ENCODE measurements at places on chromosomes 5 and 9.

GRCh38 chr9:6495466-6495865 is 82.5 kb downstream of the UHRF2 start:
- no peak for DNase-seq

GRCh38 chr5:169805937-169806700 is 169.0 kb downstream of the DOCK2 start:
- no peak for DNase-seq

DNA sequence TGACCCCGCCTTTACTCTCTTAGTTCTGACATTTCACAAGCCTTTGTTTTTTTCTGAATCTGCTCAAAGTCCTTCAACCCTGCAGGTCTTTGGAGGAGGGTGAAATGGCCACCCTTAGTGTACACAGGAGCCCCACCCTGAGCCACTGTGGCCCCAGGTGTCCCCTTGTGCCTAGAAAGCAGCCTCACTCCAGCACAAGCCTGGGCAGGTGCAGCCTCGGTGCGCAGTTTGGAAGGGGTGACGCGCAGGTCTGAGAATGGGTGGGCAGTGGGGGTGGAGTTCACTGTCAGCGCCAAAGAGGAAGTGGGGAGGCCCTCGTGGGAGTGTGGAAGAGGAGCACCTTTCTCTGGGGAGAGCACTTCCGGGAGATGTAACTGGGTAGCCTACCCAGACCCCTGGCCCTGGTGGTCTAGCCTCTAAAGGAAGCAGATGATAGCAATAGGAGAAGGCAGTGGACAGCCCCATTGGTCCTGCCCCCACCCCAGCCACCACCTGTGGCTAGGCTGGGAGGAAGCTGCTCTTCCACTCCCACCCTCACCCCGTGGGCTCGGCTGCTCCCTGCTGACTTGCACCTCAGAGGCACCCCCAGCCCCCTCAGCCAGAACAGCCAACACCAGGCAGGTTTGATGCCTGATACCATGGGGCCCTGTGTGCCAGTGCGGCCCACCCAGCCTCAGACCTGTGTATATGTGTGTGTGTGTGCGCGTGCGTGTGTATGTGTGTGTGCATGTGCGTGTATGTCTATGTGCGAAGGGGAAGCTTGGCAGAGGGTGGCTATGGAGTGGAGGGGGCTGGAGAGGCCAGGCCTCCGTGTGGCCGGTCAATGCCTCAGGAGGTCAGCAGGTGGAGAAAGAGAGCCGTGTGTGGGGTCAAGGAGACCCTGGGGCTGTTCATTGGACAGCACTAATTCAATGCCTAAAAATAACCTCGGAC is 16.8 kb upstream of the DAB2IP start:
- peak; percentile 48 for DNase-seq

DNA sequence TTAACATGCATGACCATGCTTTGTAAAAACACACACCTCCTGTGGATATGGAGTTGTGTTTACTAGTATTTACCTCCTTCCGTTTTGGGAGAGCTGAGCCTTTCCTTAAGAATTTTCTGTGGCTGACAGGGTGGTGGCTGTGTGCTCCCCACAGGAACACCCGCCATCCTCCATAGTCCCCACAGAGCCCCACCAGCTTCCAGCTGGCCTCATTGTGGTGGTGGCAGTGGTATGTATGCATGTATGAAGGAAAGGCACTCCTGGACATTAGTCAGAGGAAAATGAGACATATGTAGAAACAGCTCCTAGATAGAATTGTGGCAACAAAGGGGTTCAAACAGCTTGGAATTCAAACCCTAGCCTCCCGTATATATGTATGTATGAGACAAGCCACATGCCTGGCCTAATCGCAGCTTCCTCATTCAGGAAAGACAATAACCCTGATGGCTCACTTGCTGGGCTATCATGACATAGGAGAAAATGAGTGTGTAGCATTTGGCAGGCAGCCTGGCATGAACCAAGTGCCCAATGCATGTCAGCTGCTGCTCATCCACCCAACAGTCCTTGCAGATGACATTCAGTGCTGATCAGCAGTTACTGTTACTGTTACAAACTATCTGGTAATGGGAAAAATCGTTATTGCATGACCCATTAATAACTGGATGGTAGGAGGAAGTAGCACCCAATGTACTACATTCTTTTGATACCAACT is 459.7 kb downstream of the EBF1 start:
- peak; percentile 64 for DNase-seq

DNA sequence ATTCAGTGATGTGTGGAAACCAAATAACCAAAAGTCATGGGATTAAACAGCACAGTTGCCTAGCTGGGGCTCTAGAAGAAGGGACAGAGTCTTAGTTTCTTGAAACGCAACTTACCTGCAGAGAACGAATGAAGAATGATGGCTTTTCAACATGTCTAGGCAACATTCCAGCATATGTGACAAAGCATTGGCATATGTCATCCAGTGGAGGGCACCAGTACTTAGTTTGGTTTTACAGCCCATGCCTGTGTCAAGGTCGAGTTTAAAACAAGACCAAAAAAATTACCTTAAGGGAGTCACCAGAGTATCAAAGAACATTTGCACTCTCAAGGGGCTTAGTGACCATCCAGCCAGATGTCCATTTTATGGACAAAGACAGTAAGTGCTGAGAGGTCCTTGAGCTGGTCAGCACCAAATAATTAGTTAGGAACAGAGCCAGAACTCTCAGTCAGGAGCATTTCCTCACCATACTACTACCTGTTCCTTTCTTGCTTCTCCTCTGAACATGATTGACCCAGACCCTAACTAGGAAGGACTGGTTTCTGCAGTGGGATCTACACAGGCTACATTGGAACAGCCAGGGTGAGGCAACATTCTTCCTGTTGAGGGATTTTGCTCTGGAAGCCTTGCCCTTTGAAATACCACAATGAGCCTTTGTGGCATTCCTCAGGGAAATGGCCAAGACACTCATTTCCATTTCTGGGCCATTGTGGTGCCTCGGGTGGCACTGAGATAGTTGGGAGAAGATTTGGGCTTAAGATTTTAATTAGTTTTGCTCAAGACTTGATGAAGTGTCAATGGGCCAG is 75.4 kb upstream of the ANKH start:
- DNase-seq, result peak; percentile 23

GRCh38 chr5:77218263-77218662 is 7.8 kb downstream of the PDE8B start:
- peak; percentile 12 for DNase-seq

GRCh38 chr5:149450199-149450598 is 71.1 kb upstream of the IL17B start:
- DNase-seq, result peak; percentile 76
